ENCODE measurements at places on chromosomes 4 and X. TPM values are rescaled to one million over a fixed set of nuclear protein-coding genes. Genes with fewer than 3 reads are reported as not detected.

- no peak for DNase-seq
Measured at GRCh38 chr4:124105212-124105611, 607.3 kb downstream of the ANKRD50 start.

- no peak for DNase-seq
Measured at GRCh38 chr4:147594107-147594506, 23.1 kb upstream of the TMEM184C start.

SLIT2 gene
- total RNA-seq: 33.0 TPM

- DNase-seq: peak; percentile 37
Measured at GRCh38 chr4:8472689-8473197, 32.2 kb downstream of the TRMT44 start.

DNA sequence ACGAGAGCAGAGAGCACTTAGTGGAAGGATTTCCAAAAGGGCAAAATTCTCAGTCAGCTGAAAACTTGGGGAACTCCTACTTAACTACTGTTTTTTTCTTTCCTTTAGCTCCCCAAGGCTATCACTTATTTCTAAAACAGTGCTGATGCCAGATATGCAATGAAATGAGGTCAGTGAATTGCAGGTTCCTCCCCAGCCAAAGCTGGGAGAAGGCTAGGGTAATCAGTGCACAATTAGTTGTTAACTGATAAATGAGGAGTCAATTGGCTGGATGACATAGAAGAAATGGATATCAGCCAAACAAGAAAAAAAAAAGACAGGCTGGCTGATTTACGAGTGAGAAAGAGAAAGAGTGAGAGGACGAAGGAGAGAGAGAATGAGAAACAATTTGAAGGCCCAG is 195.6 kb downstream of the GPC3 start:
- DNase-seq: no peak

ENAM gene
- 0.33 TPM for total RNA-seq

F8A2 gene
- total RNA-seq: not detected

DNA sequence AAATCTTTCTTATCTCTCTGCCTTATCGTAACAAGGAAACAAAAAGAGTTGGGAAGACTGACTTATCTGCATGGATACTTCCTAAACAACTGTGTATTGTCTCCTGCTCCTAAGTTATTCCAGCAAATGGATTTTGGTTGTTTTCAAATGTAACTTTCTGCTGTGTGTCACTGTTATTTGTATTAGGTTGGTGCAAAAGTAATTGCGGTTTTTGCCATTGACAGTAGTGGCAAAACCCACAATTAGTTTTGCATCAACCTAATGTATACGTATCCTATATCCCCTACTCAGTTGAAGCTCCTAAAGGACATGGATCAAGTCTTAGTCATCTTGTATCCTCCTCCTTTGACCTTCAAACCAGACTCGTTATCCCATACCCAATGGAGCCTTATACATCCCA is 263.4 kb upstream of the GPR101 start:
- no peak for DNase-seq

FAM9B gene
- total RNA-seq: not detected

TCEAL2 gene
- total RNA-seq: 10.9 TPM

SRPX gene
- total RNA-seq: 8.8 TPM

DNA sequence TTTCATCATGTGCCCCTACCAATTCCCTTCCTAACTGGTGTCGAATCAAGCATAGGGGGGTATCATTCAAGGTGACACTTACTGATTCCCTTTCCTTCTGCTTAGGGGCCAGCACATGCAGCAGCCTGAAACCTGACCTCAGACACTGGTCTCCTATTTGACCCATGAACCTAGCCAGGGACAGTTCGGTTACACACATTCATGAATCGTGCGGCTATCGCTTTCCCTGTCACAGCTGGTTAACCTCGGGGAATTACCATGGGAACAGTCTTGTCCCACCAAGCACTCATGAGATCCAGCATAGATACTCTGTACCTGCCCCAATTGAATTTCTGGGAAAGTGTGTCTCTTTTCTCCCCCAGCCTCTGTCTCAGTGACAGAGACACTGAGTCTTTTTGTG is 140.4 kb downstream of the ZNF674 start:
- DNase-seq: no peak

NEUROG2 gene
- total RNA-seq: not detected

GRCh38 chrX:105909576-105909975 is 87.2 kb downstream of the NRK start:
- DNase-seq: no peak

GRCh38 chr4:165425629-165426028 is 46.8 kb downstream of the CPE start:
- no peak for DNase-seq

GRCh38 chr4:5376015-5376414 is 324.7 kb downstream of the STK32B start:
- DNase-seq: no peak

Data from adrenal gland (tissue), 19 donors.